ENCODE measurements at places on chromosomes 5 and 9.

GRCh38 chr5:27172693-27173092, 134.3 kb upstream of the CDH9 start:
- DNase-seq: no peak

- no peak for DNase-seq
Measured at GRCh38 chr9:117718085-117718484, 13.9 kb downstream of the TLR4 start.

- peak; percentile 2 for DNase-seq
Measured at GRCh38 chr5:122137702-122138101, 8.4 kb downstream of the ZNF474 start.

DNA sequence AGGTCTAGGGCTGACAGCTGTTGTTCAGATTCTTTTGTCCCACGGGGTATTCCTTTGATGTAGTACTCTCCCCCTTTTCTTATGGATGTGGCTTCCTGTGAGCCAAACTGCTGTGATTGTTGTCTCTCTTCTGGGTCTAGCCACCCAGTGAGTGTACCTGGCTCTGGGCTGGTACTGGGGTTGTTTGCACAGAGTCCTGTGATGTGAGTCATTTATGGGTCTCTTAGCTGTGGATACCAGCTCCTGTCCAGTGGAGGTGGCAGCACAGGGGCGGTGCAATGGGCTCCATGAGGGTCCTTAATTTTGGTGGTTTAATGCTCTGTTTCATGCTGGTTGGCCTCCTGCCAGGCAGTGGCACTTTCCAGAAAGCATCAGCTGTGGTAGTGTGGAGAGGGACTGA, 161.3 kb downstream of the CAVIN4 start:
- no peak for DNase-seq

GRCh38 chr5:131619102-131619501, 15.9 kb downstream of the RAPGEF6 start:
- no peak for DNase-seq

GRCh38 chr5:33973271-33973670, 11.2 kb downstream of the SLC45A2 start:
- DNase-seq: no peak

GRCh38 chr9:135093111-135093510, 5.6 kb downstream of the OLFM1 start:
- no peak for DNase-seq

GRCh38 chr9:28032268-28032590, 458.9 kb upstream of the C9orf72 start:
- no peak for DNase-seq

DNA sequence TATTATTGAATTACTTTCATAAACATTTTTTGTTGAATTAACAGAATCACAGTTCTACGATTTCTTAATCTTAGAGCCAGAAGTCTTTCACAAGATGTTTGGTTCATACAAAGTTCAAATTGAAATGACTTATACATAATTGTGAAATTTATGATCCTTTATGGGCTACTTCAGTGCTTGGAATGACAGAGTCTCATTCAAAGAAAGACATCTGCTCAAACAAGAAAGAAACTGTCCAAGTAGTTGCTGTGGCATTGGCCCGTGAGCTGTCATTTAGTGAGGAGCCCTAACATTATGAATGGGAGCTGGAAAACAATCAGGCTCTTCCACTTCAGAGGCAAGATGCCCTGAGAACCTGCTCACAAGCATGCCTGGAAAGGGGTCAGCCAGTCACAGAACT, 63.4 kb downstream of the AUH start:
- DNase-seq: no peak

GRCh38 chr9:76255781-76256455, 138.3 kb downstream of the RFK start:
- DNase-seq: no peak

- DNase-seq: peak; percentile 42
Measured at GRCh38 chr9:35618854-35619799, 914 bp upstream of the CD72 start.

GRCh38 chr5:116476897-116477537, 97.6 kb downstream of the SEMA6A start:
- no peak for DNase-seq

GRCh38 chr9:121912812-121913627, 180.1 kb downstream of the TTLL11 start:
- DNase-seq: no peak

DNA sequence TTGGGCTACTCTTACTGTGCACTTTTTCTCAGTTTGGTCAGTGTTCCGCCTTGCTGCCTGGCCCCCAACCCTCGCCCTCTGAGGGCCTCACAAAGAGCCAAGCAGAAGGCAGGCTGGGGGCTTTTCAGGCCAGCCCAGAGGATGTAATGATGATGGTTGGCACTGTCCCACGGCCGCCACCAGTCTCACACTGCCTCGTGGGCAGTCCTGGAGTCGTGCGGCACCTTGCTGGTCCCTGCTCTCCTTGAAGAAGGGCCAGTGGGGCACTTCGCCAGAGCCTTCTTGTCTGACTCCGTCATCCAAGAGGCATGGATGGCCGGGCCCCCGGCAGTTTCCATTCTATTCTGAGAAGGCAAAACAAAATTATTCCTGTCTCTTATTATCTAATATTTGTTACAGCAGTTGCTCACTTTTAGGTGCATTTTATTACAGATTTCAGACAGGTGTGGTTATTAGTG, 21.0 kb downstream of the TENT4A start:
- DNase-seq: no peak

DNA sequence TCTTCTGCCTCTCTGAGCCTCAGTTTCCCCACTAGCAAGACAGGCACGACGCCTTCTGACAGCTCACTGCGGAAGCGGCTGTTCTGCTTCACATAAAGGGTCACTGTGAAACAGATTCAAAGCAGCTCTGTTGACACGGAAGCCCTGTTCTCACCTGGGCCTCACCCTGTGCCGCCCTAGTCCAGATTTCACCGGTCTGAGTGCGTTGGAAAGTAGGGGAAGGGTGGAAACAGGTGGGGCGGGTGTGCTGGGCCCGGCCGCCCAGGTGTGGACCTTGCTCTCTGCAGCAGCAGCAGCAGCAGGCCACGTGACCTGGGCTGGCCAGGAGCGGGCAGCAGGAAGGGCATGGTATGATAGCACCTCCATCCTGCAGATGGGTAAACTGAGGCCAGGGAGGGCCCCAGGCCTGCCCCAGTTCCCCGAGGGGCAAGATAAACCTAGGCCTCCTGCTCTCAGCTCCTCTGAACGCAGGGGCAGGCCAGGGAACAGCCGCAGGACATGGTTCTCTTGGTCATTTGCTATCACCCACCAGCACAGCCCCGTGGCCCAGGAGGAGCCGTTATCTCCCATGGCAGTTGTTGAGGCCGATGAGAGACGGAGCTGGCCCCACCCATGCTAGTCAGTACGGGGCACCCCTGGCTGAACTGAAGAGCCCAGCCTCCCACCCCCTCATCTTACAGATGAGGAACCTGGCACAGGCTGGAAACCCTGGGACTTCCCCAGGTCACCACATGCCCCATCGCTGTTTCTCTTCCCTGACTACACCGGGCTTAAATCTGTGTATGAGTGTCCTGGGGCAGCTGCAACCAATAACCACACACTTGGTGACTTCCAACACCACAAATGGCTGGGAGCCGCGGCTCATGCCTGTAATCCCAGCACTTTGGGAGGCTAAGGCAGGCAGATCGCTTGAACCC, 12.1 kb downstream of the PTGES2 start:
- DNase-seq: no peak

DNA sequence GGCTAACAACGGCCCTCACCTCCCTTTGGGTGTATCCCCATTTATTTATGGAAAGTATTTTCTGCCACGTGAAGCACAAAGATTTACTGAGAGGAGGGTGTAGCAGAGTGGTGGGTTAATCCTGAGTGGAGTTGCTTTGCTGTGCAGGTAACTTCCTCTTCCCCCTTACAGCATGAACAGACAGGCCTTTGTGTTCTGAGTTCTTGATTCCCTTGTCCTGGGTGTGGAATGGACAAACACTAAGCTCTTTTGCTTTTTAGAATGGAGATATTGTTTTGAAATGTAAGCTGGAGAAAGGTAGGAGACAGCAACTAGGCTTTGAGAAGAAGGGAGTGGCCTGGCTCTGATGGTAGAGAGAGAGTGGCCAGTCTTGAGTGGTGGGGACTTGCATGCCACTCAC, 17.1 kb upstream of the GLRX start:
- no peak for DNase-seq

GRCh38 chr5:157816682-157817386, 42.1 kb downstream of the CLINT1 start:
- no peak for DNase-seq

- no peak for DNase-seq
Measured at GRCh38 chr5:158895588-158895987, 204.1 kb downstream of the EBF1 start.

DNA sequence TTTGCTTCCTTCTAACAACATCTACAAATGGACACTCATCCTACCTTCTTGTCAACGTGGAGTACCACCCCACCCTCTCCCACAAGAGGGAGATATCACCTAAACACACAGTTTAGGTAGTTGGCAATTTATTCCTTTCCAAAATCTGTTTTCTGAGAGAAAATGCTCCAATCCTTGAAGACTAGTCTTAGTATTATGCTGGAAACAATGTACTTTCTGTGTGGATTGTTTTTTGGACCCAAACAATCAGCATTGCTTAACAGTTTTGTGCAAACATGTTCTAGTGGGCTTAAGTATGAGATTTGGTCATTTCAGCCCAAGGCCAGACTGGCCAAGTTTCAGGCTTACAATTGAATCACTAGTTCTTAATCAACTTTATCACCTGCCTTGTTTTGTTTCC, 359.1 kb downstream of the ARHGEF28 start:
- DNase-seq: no peak

GRCh38 chr5:9467199-9468059, 78.4 kb downstream of the SEMA5A start:
- DNase-seq: no peak

DNA sequence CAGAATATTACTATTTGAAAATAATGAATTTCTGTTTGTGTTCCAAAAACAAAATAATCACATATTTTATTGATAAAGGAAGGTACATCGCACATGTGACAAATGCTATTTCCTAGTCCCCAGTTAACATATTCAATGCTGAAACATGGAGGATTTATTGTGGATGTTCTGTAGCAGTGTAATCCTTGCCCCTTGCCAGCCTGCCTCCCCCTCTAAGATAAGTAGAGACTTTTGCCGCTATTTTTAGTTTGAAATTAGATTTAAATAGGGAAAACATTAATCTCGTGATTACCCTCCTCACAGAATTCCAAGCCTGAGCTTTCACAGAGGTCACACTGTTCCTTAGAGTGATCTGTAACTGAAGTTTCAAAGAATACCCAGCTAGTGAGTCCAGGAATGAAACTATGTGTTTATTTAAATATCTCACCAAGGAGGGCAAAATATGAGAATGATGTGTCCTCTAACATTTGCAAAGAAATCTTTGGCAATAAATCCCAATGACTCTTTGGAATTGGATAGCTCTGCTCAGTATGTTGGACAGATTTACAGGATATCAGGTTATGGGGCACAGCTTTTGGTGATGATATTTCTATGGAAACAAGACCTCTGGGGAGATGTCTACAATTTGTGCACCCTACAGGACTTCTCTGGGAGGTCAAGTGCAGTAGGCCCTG, 17.3 kb downstream of the CTXN3 start:
- no peak for DNase-seq

GRCh38 chr5:149765932-149766331, 35.8 kb downstream of the PPARGC1B start:
- DNase-seq: no peak

DNA sequence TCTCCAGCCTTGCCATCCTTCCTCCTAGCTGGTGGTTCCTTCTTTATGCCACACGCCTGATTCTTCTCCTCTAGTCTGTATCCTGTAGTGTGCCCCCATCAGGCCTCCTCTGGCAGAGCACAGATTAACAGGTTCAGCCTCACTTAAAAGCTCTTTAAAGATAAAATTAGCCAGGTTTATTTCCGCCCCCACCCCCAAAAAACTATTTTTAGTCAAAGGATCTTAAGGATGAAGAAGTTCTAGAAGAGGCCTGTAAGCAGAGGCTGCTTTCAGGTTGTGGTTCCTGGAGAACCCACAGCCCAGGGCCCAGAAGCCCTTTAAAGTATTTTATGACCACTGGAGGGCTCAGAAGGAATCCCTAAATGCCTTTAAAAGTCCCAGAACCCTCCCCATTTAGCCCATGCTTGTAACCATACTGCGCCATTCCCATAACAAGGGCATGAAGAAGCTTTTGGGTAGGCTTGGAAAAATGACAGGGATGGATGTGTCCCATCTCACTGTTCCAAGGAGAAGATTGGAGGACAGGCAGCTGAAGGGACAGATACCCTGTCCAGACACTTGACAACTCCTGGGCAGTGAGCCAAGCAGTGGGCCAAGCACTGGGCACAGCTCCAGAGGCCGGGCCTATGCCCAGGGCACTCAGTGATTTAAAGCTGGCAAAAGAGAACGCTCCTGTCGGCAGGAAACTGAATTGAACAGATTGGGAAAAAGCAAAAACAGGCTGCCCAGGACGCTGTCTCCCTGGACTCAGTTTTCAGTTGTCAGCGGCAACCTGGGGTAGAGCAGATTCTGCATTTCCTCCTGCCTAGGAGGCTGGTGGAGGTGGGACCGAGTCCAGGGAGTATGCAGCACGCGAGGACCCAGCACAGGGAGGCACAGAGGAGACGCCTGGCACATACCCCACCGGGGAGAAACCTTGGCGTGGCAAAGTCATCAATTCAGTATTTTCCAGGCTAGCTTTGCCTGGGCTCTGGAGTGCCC, 106.3 kb upstream of the SSBP2 start:
- no peak for DNase-seq

DNA sequence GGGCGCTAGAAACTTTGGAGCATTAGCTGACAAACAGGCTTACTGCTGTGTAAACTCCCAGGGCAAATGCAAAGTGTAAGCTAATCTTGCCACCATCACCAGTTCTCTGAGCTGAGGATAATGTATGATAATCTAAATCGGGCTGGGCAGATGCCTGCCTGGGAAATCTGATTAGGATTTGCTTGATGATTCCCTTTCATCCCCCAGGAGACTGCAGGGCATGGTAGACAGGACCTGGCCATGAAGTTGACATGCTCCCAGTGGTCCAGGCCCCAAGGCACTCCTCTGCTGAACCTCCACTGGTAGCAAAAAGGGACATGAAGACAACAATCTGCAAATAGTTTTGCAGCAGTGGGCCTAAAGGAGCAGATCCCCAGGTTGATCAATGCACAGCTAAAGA, 317.5 kb downstream of the SPOCK1 start:
- no peak for DNase-seq

DNA sequence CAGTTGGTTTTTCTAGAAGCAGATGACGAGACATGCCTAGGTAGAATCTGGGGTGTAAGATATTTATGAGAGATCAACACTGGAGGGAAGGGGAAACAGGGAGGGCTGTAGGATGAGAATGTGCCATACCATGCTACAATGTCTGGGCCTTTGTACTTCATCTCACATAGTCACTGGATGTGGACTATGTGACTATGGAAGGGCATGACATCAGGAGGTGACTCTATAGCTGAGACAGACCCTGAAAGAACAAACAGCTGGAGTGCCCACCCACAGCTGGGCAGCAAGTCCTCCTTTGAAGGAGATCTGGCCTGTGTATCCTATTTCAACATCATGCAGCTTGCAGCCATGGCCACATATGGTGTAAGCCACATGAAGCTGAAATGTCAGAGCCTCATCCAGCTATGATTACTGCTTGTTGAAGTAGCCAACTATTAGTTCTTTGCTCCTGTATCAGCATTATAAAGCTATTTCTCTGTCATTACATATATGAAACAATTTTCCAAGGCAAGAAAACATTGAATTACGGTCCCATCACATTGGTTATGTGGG, 46.2 kb upstream of the KIF2A start:
- DNase-seq: no peak
